ENCODE measurements at places on chromosomes 3 and 15. TPM values are rescaled to one million over a fixed set of nuclear protein-coding genes. Genes with fewer than 3 reads are reported as not detected.

The SEMA5B gene
- 4.5 TPM for total RNA-seq

The FETUB gene
- not detected for total RNA-seq

The NEK10 gene
- total RNA-seq = 0.77 TPM

GRCh38 chr3:58519668-58520402, 17.2 kb downstream of the ACOX2 start:
- H3K4me3 ChIP-seq = no peak overlapping the region
- H3K4me1 ChIP-seq = no peaks in the 10 kb centered on the region
- no peak overlapping the region for H3K27ac ChIP-seq
- DNase-seq = no peak
- H3K36me3 ChIP-seq = no peaks in the 10 kb centered on the region
